Tibial nerve (tissue), 4 donors: ENCODE measurements at places on chromosomes 12 and 14. TPM values are rescaled to one million over a fixed set of nuclear protein-coding genes. Genes with fewer than 3 reads are reported as not detected.
A peak's percentile ranks its signal among the peaks of the same experiment; 100 is the strongest.

- DNase-seq, result peak; percentile 47
Observed at GRCh38 chr12:113208041-113208934, 13.0 kb upstream of the TPCN1 start.

GRCh38 chr12:89411846-89412245 is 59.5 kb upstream of the DUSP6 start:
- no peak for DNase-seq

- no peak for DNase-seq
Observed at GRCh38 chr12:66910366-66910974, 231.6 kb upstream of the GRIP1 start.

DNA sequence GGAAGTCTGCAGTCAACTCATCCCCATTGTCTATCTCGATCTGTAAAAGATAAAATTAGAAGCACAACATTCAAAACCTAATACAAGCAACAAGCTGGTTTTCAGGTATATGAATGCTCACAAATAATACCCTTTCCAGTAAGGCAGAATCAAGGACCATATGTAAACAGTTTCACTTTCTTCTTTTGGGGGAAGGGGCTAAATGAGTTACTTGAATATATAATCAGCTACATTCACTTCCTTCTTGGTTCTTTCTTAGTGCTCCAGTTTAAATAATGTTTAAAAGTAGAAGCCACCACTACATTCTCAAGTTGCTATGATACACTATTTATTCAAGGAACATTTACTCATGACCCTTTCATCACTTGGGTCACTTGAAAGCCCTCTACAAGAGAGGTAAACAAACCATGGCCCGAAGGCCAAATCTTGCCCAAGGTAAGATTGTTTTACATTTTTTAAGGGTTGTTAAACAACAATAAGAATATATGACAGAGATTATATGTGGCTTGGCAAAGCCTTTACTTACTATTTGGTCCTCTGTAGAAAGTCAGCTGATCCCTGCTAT is 10.3 kb downstream of the TWF1 start:
- DNase-seq, result no peak

DNA sequence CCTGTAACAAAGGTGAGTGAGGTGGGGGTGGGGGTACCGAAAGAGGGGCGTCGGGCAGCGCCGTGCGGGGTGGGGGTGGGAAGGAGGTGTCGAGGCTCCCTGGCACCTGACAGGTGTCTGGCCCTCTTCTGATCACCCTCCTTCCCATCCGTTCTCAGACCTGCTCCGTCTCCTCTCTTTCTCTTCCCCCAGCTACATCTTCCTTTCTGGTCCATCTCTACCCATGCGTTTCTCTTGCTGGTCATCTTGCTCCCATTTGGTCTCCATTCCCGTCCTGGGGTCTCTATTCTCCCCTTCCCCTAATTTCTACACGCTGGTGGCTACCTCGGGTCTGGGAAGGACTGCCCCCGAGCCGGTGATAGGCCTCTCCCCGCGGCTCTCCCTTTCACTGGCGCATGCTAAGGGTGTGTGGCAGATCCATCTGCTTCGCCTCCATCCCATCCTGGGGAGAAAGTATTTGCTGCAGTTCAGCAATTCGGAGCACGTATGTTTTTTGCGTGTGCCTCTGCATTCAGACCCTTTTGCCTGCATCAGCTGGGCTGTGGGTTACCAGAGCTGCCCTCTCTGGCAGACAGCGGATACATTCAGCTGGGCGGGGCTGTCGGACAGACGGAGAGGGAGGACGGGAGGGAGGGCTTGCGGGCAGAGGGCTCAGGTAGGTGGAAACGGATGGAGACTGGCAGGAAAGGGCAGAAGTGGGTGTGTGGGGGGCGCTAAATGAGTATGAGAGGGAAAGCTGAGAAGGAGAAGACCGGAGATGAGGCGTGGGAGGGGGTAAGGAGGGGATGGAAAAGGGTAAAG is 730 bp downstream of the CLSTN3 start:
- DNase-seq, result peak; percentile 34

DNA sequence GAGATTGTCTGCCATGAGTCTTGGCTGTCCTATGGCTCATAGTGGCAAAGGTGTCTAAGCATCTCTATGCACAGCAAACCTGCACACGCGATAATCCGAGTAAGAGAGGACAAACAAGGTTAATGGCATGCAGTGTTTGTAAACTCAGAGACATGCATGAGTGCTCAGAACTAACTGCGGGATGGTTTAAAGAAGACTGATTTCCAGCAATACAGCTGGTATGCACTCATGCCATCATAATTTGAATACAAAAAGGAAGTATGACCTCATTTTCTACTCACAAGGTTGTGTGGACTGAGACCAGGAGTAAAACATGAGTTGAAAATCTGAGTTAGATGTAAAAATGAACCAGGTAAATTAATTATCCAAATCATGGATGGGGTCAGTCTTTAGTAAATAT is 16.6 kb upstream of the TCP11L2 start:
- DNase-seq, result no peak

GRCh38 chr14:57981817-57982560 is 116.1 kb upstream of the SLC35F4 start:
- DNase-seq, result no peak

GRCh38 chr14:52703225-52703624 is 3.8 kb upstream of the PSMC6 start:
- no peak for DNase-seq

DNA sequence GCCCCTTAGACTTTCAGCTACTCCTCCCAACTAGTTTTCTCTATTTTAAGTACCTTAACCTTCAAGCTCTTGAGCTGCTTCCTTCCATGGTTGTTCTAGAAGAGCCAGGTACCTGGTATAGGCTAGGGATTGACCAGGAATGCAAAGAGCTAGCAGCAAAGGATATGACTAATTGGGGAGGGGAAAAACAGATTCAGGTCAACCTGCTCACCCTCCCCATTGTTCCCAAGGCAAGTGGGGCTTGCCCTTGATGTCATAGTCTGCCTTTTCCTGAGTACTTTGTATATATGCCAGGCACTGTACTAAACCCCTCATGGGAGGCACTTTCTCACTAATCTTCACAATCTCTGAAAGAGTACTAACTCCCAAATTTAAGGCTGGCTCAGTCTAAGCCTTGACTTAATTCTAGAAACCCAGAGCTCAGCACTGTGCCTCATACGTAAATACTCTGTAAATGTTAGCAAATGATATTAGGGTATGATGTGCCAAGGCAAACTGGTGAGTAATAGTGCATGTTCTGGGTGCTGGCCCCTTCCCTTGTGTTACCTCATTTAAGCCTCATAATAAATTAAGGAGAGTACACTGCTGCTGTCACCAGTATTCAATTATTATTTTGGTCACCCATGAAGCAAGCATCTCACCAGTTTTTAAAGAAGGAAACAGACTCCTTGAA is 42.2 kb downstream of the SUDS3 start:
- no peak for DNase-seq

GRCh38 chr14:104686624-104687517 is 2.5 kb upstream of the INF2 start:
- DNase-seq, result no peak

GRCh38 chr12:43038991-43039390 is 449.4 kb upstream of the PRICKLE1 start:
- DNase-seq, result no peak

DNA sequence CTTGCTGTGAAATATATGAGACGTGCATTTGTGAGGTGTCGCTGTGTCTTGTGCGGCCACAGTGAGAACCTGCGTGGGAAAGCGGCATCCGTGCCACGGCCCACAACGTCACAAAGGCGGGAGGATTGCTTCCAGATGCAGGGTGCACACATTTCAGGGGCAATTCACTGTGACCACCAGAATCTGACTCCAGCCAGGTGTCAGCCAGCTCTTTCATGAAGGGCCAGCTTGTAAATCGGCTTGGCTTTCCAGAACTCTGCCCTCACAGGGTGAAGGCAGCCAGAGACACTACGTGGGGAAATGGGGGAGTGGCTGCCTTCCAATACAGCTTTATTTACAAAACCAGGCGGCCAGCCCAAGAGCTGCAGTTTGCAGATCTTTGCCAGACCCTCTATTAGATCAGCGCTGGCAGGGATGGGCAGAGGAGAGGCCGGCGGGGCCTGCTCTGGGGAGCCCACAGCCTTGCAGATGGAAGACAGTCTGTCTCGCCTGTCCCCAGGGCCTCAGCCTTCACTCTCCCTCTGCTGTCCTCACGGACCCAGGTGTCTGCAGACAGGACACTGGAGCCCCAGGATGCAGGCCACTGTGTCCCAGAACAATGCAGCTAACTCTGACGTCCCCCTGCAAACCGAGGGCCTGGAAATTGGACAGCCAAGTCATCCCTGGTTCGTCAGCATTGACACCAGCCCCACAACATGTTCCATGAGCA is 53.5 kb downstream of the ADGRD1 start:
- peak; percentile 37 for DNase-seq

DNA sequence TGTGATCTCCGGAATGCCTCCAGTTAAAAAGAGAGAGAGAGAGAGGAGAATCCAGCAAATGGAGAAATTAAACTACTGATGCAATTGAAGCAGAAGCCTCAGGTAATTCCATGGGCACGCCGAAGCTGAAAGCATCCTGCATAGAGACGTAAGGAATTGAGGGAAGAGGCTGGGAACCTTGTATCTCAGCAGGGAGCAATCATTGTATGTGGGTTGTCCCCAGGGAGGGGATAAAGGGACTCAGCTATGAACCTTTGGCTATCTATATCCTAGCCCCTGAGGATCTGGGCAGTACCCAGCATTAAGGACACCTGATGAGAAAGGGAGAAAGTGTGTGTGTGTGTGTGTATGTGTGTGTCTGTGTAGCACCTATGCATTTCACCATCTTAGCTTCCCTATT is 95.8 kb upstream of the ATXN7L3B start:
- no peak for DNase-seq

- no peak for DNase-seq
Observed at GRCh38 chr14:50669441-50669986, 1.4 kb upstream of the SAV1 start.

DNA sequence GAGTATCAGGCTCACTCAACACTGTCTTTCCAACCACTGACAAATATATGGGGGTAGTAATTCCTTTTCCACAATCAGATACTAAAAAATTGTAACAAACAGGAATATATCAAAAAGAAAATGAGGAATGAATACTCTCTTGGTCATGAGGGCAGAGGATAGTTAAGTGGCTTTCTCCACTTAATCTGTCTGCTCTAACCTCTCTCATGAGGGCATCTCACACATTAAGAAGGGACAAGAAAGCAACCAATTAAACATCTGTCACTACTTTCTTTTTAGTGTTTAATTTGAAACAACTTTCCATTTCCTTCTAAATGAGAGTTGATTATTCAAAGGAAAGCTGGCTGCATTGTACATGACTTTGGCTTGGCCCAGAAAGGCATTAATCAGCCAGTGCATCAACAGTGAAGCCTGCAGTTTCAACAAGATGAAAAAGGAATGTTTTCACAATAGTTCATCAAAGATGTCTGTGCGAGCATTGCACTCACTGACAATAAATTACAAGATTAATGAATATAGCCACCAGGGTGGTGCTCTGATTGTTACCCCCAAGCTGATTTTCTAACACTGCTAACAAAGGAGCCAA is 142.0 kb downstream of the SEC23A start:
- DNase-seq, result no peak

- no peak for DNase-seq
Observed at GRCh38 chr14:58702441-58703160, 64.8 kb downstream of the DACT1 start.

DNA sequence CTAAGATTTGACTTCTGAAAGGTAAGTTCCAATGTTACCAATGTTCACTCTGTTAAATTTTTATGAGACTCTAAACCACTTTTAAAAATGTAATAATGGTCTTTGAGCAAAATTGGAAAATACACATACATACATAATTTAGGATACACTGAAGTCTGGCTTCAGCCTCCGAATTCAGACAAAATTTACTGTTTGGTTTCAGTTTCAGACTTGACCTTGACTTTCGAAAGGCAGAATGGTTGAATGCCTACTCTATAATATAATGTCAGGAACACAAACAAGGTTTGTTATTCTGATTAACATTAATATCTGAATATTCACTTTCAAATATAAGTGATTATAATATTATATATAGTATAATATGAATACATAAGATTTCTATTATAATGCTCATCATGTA is 74.1 kb upstream of the KRAS start:
- DNase-seq, result no peak

The KLRC2 gene
- total RNA-seq, result not detected

The SPTB gene
- total RNA-seq, result 10.5 TPM

The KRT73 gene
- not detected for total RNA-seq

The TAS2R30 gene
- 9.0 TPM for total RNA-seq

The PTGDR gene
- 2.7 TPM for total RNA-seq

The OASL gene
- total RNA-seq, result 0.44 TPM

The ACIN1 gene
- 110 TPM for total RNA-seq

The CABP1 gene
- 0.22 TPM for total RNA-seq
